Stimulated activated CD4-positive, alpha-beta T cell treated with anti-CD3 and anti-CD28 coated beads, Interleukin-2, amount 100 ng/mL, for 4 hours (primary cell): ENCODE measurements at places on chromosomes 4 and X.

DNA sequence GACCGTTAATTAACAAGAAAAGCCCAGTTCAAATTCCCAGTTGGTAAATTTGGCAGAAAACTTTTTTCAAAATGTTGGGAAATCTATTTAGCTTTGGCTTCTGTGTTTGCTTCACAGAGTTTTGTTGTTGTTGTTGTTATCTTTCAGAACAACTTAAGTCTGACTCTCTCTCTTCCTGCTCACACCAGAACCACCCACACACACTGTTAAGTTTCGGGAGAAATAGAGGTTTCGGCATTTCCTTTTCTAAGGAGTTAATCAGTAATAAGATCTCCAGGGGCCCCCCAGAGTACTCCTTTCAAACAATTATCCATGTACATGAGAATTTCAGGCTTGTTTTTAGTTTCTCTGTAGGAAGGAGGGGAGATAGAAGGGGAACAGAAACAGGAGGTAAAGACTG lies 106.2 kb upstream of the PTCHD1 start:
- no peak for DNase-seq

DNA sequence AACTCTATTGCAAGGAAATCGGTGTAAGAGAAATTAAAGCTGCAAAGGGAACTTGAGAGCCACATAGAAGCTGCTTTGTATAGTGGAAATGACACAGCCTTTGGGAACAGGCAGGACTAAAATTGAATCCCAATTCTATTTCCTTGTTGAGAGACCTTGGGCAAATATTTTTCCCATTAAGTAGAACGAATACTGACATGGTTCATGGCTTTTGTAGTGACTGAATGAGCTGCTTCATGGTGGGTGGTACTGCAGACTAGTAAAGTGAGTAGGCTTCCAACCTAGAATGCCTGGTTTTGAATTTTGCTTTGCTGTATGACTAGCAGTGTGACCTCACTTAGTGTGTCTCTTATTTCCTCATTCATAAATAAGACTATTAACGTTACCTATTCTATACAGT lies 182.2 kb upstream of the KCNIP4 start:
- no peak for DNase-seq

GRCh38 chrX:27600686-27601085 lies 10.5 kb downstream of the DCAF8L2 start:
- DNase-seq, result no peak

DNA sequence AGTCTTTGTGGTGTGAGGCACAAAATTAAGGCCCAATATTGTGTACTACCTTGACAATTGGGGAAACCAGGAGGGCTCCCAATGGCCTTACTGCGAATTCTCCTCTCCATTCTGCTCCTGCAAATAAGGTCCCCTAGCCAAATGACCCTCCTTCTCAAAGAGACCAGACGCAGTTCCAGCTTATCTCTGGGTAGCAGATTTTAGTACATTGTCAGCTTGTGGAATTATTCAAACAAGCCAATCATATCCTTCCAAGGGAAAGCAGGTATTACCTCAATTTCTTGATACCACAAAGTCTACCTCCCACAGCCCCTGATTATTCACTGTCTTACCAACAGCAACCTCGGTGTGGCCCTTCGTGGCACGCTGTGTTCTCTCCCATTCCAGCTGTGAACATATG lies 7.8 kb upstream of the ZBTB33 start:
- no peak for DNase-seq

DNA sequence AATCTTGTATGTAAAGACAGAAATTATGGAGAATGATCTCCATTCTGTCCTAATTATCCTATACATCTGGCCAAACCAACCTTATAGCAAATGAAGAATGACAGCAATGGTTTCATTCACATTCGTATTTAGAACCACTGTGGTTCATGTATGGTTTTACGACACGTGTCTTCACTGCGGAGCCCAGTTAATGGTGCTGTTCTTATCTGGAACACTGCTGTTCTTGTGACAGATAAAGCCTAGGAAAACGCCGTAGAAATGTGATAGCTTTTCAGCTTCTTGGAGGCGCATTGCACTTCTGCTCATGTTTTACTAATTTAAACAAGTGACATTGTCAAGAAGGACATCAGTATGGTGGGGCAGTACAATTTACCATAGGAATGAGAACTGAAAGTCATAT lies 2266.4 kb upstream of the TENM3 start:
- no peak for DNase-seq

DNA sequence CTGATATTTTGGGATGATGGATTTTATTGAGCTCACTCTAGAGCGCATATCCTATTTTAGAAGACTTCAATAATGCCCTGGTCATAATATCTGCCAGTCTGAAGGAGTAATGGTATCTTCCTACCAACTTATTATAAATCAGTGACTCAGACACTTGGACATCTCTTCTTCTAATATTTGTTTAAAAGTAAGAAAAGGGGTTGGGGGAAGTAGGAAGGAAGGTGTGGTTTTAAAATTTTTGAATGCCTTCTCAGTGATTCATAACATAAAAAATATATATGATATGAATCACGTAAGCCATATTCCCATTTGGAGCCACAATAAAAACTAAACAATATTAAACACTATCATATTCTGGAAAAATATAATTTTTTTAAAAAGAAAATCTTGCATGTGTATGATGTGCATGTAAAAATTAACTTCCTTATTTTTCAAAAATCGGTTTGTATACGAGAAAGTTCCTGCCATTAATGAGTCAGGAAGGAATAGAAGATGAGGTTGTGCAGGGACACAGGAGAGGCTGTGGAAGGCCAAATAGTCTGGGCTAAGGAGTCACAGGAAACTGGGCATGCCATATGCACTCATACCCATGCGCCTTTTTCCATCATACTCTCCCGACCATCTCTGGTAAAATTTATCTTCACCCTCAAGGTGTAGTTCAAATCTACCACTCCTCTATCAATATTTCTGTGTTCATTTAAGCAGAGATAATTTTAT lies 286.5 kb downstream of the EPHA5 start:
- no peak for DNase-seq

GRCh38 chrX:17968367-17968766 lies 107.3 kb upstream of the RAI2 start:
- DNase-seq, result no peak

GRCh38 chr4:151489462-151490203 lies 80.7 kb downstream of the FHIP1A start:
- DNase-seq, result no peak

GRCh38 chrX:100695302-100695701 lies 36.6 kb downstream of the SYTL4 start:
- DNase-seq, result no peak

DNA sequence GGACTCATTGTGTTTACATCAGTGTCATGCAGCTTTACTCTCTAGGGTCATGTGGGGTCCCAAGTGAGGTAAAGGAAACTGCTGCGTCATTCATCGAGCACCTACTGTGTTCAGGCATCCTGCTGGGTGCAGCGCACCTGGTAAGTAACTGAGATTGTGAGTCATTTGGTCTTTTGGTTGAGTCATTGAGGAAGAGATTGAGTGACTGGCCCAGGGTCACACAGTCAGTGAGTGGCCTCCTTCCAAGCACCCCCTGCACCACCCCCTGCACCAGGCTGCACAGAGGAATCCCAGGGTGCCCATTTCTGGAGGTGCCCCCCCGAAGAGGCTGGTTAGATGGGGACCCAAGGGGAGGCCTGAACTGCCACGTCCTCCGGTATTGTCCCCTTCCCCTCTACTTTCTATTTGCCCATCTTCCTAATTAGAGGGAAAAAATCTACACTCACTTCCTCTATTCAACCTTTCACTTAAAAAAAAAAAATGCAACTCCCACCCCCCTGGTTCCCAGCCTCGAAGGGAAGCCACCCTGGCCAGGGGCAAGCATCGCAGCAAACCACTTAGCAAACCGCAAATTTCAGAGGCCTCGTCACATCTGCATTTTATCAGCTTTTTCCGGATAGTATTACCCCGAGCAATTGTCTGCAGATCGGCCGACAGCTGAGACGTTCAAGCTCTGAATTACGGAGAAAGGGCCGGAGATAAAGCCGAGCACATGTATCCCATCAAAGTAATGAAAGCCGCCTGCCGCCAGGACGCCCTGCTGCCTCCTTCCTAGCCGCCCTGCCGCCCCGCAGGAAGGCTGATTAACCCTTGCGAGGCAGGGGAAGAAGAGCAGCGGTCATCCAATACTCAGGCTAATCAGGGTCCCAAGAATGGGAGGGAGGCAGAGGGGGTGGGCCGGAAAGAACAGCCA lies 96.3 kb upstream of the MSX1 start:
- DNase-seq, result no peak

DNA sequence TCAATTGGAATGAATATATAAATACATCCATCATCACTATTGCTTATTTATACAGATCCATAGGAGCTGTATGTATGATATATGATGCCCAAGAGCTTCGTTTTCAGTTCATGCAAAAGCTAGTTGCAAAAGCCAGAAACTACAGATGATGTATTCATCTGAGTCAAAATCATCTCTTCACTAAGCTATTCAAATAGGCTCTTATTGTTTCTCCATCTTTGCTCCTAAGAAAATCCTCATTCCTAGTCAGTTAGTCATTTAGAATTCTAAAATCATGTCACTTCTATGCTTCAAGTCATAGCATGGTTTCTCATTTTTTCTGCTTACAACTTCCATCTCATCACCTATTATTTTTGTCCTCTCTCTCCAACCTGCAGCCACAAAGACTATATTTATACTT lies 300.1 kb upstream of the TRAM1L1 start:
- no peak for DNase-seq
